Left renal pelvis (tissue), 4 donors: ENCODE measurements at places on chromosomes 5 and 9. TPM values are rescaled to one million over a fixed set of nuclear protein-coding genes. Genes with fewer than 3 reads are reported as not detected.

- DNase-seq: no peak
Measured at GRCh38 chr5:859391-859790, 8.6 kb upstream of the ZDHHC11 start.

DNA sequence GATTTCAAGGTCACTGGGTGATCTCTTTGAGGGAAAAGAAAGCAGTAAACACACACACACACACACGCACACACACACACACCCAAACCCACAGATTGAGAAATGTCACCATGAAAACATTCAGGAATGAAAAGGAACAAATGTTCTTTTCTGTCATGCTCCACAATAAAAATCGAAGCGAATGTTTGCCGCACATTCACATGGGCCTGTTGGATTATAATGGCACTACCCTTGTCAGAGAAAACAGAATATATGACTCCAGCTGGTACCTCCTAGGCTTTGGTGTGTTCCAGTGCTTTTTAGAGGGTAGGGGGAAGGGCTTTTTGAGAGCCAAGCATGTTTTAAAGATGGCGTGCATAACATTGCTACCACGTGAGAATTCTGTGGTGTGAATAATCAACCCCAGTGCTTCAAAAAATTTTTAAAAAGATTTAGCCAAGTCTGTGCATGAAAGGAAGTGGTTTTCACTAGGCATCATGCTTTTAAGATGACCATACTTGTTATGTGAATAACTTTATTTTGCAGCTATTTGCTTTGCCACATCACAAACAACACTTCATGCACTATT is 120.8 kb upstream of the ZNF608 start:
- no peak for DNase-seq

DNA sequence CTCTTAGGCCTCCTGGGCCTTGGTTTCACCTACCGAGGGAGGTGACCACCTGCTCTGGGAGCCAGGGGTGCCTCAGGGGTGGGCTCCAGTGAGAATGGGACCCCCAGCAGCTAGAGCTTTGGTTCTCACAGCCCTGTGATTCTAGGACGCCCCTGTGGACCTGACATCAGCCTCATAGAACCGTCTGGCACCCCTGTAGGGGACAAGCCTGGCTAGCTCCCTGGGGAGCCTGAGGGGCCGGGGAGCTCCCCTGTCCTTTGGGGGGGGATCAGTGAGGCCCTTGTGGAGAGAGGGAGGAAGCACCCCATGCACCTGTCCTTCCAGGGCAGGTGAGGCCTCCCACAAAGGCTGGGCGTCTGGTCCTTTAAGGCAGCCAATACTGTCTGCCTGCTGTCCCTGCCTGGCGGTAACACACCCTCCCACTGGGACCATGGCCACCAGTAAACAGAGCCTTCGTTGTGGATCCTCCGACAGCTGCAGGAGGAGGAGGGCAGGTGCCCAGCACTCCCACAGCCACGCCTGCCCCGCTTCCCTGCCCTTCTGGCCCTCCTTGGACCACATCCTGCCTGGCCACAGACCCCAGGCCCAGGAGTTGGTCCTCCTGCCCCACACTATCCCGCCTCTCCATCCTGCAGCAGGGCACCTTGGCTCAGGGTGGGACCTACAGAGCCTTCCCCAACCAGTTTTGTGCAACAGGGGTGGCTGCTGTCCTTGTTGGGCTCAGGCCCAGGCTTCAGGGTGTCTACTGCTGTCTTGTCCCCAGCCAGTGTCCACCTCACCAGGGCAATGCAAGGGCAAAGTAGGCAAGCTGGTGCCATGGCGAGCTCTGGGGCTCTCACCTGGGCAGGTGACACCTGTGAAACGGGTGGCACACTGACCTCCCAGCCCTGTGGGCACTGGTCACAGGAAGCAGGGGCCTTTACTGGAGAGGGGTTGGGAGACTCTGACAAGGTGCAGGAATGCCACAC is 3.0 kb upstream of the TUBB4B start:
- DNase-seq: no peak

DNA sequence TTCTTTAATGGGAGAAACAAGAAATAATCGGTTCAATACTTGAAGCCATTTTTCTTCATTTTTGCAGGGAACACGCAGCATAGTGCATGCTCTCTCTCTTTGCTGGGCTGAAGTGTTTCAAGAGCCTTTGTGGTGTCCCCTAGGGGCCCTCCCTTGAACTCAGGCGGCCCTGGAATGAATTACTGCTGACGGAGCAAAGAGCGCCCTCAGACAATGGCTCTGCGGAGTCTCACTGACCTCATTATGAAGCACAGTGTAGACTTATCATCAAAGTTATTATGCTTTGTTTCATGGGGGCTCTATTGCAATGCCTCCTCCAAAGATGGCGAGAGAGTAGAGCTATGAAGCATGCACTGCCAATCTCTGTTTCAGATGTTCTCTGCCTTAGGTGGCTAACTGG is 64.8 kb upstream of the ADCY2 start:
- no peak for DNase-seq

DNA sequence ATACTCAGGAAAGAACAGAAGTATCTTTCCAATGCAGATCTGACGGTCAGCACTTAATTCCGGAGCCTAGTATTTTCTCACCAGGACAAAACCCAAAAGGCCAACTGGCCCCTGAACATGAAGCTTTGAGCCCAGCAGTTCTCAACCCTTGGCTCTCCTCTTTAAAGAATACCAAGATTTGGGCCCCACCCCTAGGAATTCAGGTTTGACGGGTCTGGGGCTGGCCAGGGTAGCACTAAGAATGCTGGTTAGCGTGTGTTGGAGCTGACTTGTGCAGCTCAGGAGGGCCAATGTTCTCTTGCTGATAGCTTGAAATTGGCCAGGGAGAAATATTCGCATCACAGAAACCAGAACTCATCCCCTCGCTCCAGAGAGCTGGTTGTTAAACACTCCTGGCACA is 88.3 kb upstream of the PTCH1 start:
- no peak for DNase-seq

DNA sequence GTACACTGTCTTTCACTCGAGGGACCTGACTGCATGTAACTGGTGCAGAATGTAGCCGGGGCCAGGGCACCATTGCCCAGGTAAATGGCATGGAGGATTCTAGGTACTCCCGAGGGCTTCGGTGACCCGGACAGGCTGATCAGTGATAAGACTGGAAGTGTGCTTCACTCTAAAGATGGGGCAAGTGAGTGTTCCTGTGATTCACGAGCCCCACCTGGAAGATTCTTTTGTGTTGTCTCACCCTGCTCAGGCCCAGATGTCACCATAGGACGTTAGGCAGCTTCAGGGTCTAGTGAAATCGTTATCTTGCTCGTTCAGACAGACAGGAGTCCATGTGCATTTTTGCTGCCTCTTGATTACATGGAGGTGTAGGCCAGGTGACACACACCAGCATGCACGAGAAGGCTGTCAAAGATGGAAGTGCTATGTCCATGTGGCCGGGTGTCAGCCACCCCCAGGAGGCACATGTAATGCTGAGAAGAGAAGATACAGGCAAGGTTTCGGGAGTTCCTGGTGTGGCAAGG is 73.9 kb downstream of the WNK2 start:
- DNase-seq: no peak

DNA sequence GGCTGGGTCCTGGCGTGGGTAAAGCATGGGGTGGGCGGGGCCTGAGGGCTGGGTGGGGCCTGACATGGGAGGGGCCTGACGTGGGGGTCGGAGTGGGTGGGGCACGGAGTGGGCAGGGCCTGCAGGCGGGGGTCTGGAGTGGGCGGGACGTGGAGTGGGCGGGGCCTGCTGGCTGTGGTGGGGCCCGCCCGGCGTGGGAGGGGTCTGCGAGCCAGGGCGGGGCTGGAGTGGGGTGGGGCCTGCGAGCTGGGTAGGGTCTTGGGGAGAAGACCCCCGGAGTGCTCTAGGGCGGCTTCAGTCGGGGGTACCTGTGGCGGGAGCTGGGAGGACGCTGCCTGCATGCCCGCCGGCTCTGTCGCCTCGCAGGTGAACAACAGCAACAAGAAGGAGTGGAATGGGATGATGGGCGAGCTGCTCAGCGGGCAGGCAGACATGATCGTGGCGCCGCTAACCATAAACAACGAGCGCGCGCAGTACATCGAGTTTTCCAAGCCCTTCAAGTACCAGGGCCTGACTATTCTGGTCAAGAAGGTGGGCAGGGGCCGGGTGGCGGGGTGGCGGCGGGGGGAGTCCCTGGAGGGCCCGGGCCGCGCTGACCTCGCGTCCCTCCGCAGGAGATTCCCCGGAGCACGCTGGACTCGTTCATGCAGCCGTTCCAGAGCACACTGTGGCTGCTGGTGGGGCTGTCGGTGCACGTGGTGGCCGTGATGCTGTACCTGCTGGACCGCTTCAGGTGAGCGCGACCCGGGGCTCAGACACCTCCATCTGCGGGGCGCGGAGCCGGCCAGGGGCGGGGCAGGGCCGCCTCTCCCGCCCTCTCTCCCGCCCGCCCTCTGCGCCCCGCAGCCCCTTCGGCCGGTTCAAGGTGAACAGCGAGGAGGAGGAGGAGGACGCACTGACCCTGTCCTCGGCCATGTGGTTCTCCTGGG is 8.0 kb downstream of the LRRC26 start:
- DNase-seq: no peak

- no peak for DNase-seq
Measured at GRCh38 chr9:118836891-118837290, 532.3 kb downstream of the BRINP1 start.

DNA sequence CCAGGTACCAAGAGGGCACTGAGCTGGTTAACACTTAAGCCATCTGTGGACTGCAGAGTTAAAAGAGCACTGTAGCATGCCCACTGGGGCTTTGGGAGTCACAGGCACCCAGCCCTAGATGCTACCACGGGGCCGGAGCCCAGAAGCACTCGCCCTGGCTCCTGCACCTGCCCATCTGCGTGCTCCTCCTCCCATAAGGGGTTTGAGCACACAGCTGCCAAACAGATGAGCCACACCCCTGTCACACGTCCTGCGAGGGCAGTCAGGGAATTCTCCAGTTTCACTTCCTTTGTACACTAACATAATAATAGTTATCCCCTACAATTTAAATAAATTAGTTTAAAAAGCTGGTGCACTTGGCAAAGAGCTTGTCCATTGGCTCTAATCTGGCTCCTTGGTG is 4.5 kb upstream of the PCA3 start:
- no peak for DNase-seq

Gene PLEKHG4B
- 8.2 TPM for polyA plus RNA-seq

Gene MRNIP
- 36.1 TPM for polyA plus RNA-seq

Gene LECT2
- polyA plus RNA-seq: 4.6 TPM
